ENCODE measurements at places on chromosomes 16 and 17.

DNA sequence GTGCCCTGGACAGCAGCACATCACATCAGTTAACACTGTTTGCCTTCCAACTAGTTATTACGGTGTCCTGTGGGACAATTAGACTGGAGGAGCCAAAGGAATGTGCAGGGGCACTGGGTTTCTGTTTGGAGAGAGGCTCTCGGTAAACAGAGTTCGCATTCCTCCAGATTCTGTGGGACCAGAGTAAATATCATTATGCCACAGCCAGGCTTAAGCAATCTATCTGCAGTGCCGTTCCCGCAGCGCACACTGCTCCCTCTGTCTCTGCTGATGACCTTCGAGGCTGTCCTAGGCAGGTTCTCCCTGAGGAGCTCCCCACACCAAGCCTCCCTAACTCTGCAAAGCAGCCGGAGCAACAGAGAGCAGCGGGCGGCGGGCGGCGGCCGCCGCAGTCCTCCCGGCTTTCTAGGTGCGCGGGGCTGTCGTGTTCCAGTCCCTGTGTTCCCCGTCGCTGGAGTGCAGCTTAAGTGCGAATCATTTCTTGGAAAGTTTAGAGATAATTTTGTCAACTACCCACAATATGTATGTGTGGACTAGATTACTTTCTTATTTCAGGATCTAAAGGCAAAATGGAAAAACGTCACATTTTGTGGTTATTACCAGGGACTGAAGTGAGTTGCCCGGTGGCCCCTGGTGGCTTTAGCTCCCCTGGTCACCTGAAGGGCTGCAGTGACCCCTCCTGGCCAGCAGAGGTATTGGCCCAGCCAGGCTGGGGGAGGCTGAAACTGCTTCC, 43.3 kb downstream of the PGS1 start:
- peak; percentile 85 for DNase-seq

GRCh38 chr16:46620266-46621005, 743 bp downstream of the SHCBP1 start:
- DNase-seq: peak; percentile 49

DNA sequence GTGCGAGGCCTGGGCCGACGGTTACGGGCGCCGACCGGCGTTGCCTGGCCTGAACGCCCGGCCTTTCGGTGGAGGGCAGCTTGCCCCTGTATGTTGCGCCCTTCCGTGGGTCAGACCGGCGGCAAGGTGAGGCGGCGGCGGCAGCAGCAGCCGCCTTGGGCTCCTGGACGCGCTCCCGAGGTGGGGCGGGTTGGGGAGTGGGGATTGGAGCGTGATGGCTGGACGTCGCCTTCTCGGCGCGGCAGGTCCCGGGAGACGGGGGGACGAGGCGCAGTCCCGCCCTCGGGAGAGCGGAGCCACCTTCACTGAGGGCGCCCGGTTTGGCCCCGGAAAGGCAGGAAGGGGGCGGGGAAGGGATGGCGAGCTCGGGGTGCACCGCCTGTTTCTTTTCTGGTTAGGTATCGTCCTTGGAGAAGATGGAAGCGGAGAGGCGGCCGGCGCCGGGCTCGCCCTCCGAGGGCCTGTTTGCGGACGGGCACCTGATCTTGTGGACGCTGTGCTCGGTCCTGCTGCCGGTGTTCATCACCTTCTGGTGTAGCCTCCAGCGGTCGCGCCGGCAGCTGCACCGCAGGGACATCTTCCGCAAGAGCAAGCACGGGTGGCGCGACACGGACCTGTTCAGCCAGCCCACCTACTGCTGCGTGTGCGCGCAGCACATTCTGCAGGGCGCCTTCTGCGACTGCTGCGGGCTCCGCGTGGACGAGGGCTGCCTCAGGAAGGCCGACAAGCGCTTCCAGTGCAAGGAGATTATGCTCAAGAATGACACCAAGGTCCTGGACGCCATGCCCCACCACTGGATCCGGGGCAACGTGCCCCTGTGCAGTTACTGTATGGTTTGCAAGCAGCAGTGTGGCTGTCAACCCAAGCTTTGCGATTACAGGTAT, 671 bp downstream of the DGKE start:
- DNase-seq: peak; percentile 72

GRCh38 chr17:63516910-63517824, 6.0 kb upstream of the KCNH6 start:
- no peak for DNase-seq

DNA sequence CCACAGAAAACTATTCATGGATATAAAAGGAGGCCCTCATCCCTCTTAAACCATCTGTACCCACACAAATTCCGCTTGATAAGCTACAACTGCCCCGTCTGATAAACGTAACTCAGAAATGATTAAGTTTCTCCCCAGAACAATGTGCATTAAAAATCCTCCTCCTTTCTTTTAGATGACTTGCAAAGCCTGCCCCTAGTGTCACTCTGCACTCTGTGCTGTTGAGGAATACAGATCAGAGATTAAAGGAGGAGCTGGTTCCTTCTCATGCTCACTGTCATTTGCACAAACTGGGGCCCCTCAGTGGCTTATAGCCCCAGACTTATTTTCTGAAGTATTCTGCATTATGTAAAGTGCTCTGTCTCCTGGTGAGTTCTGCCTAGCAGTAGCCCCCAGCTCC, 33.3 kb downstream of the CDRT15 start:
- no peak for DNase-seq

GRCh38 chr16:2384426-2384825, 43.9 kb upstream of the ABCA3 start:
- DNase-seq: no peak

DNA sequence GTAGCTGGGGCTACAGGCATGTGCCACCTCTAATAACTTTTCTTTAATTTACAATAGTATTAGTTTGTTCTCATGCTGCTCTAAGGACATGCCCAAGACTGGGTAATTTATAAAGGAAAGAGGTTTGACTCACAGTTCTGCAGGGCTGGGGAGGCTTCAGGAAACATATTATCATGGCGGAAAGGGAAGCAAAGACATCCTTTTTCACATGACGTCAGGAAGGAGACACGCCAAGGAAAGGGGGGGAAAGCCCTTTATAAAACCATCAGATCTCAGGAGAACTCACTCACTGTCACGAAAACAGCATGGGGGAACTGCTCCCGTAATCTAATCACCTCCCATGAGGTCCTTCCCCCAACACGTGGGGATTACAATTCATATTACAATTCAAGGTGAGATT, 18.3 kb downstream of the IL4R start:
- DNase-seq: no peak

DNA sequence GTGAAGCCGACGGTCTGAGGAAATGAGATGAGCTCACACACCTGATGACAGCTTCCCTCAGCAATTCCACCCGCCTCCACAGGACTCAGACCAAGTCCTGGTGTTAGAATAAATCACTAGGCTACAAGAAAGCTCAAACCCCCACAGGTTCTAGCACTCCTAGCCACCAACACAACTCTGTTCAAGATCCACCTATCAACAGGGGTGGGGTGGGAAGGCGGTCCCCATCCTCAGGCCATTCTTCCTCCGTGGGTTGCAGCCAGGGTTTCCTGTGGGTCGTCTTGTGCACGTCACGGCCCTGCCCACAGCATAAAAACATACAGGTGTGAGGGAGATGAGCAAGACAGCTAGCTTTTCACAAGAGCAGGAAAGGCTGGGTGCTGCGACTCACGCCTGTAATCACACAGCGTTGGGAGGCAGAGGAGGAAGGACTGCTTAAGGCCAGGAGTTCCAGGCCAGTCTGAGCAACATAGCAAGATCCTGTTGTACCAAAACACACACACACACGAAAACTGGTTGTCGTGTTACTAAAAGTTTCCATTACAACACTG, 81.1 kb downstream of the ANKRD11 start:
- no peak for DNase-seq

DNA sequence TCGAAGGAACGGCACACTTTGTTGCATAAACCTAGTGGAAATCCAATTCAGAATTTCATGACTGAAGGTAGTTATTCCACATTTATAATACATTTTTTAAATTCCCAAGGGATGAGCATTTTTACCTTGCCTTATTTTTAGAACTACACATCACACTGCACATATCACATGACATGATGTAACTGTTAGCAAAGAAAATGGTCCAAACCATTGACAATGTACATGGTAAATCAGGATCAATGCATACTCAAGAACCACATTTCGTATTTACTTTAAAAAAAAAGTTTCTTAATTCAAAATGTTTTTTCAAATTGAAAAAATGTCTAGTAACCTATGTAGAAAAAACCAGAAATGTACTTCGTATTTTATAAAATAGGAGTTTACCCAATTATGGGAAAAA, 2.5 kb downstream of the KANSL1 start:
- DNase-seq: no peak

DNA sequence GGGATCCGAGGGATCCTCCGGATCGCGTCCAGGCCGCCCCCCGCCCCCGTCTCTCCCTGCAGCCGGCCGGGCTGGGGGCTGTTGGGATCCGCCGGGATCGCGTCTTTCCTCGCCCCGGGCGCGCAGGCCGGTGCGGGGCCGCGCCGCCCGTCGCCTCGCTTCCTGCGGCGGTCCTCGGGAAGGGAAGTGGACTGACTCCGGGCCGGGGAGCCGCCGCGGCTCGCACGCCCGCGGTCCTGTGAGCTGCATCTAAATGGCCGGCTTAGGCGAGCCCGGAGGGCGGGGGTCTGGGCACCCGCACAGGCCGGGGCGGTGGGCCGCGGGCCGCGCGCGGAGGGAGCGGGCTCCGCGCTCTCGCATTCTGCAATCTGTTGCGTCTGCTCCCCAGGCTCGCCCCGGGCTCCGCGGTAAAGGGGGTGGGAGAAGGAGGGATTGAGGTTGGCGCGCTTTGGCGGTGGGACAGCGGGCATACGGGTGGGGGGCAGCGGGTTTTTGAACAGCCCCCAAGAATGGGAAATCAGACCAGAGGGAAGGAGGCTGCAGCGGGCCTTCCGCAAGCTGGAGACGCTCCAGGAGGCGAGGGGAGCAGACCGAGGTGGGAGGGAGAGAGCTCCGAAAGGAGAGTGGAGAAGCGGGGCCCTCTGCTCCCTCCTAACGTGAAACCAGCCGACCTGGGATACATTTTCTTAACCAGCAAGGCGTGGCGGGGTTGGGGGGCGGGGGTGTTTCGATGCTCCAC, 2.2 kb downstream of the TMEM132E start:
- DNase-seq: no peak

DNA sequence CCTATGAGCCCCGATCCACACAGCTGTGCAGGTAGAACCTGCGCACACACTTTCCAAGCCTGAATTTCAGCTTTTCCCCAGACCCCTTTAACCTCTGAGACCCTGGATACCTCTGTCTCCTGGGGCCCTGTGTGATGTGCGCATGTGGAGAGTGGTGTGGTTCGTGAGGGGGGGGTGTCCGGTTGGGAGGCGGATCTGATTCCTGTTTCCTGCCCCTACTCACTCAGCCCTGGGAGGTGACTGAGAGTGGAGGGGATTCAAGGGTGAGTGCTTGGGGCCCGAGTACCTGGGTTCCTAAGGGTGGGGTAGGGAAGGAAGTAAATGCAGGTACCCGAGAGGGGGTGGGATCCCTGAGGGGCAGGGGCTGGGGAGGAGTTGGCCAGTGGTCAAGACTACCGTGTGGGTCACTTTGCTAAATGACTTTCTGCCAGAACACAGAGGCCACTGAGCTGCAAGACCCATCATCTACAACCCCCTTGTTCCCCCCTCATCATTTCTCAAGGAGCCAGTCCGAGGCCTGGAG, 621 bp downstream of the ARHGEF15 start:
- DNase-seq: no peak

DNA sequence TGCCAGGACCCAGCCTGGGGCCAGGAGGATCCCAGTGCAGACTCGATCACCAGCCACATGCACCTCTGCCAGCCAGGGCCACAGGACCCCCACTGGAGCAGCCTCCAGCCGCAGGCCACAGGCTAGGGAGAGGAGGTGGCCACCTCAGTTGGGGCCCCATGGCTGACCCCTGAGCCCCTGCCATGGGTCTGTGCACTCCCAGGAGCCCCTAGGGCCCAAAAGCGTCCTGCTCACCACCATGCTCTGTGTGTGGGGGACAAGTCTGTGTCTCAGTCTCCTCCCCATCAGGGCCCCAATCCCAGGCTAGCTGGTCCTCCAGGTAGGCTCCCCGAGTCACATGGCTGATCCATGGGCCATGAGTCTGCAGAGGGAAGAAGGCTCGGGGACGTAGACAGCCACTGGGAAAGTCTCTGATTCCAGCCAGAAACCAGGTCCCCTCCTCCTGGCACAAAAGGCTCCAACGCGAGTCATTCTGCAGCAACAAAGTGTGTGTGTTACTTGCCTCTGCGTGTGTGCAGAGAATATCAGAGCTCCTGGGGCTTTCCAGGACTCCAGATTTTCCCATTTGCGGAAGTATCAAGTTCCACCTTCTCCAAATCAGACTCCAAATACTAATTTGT, 6.1 kb upstream of the PRSS8 start:
- DNase-seq: peak; percentile 57

GRCh38 chr16:65749506-65749905, 617.0 kb upstream of the CDH5 start:
- no peak for DNase-seq

- DNase-seq: no peak
These were observed 10.7 kb downstream of the RFFL start for GRCh38 chr17:35052780-35053179.

DNA sequence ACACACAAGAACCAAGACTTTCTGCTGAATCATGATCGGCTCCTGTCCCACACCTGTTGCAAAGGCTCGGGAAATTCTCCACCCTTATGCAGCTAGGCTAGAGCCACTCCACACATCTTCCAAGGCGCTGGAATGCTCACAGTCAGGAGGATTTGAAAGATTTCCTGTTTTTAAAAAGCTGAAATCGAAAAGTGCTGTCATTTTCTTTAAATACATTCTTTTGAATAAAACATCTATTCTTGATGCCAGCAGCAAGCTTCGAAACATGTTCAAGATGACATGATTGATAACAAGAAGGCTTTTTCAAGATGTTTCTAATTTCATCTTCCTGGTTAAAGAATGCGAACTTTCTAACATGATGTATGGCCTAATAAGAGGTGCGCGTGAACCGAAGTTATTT, 219.7 kb upstream of the CDH5 start:
- no peak for DNase-seq

- no peak for DNase-seq
These were observed 18.2 kb upstream of the ERN1 start for GRCh38 chr17:64148017-64148631.

GRCh38 chr17:72654706-72655105, 437.8 kb downstream of the SLC39A11 start:
- DNase-seq: no peak

GRCh38 chr16:49478616-49479015, 105.0 kb downstream of the C16orf78 start:
- DNase-seq: no peak

DNA sequence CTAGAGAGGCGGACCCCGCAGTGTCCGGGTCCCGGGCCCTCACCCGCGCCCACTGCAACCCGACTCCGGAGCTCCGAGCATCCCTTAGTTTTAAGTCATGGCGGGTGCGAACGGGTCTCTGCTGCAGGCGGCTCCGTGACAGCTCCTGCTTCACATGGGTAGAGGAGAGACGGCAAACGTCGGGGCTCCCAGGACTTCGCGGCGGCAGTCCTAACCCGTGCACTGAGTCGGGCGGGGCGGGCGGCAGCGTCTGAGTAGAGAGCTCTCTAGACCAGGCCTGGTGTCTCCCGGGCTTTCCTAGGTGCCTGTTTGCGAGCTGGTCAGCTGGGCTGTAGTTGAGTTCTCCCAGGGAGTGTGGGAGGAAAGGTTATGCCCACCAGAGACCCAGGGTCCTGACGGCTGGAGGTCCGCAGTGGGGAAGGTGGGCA, 345 bp downstream of the TSC2 start:
- peak; percentile 52 for DNase-seq

GRCh38 chr16:50502616-50503011, 45.6 kb upstream of the NKD1 start:
- no peak for DNase-seq

GRCh38 chr16:1788708-1789100, 4.8 kb downstream of the IGFALS start:
- no peak for DNase-seq
